ENCODE measurements at places on chromosomes 16 and 17.

GRCh38 chr16:2782583-2783351 is 4.6 kb downstream of the PRSS33 start:
- no peak for DNase-seq

DNA sequence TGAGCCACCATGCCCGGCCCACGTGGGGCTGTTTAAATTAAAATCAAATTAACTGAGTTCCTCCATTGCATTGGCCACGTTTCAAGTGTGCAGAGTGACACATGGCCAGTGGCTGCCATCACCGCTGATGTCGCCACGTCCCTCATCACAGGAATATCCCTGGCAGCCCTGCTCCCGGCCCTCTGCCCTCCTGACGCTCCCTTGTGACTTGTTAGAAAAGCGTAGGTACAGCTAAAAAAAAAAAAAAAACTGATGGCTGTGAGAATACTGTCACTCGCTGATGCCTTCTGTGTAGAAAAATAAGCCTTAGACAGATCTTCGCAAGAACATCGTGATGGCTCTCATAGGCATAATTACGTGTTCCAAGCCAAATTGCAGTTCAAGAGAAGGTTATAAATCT is 21.7 kb downstream of the CARHSP1 start:
- DNase-seq: no peak

DNA sequence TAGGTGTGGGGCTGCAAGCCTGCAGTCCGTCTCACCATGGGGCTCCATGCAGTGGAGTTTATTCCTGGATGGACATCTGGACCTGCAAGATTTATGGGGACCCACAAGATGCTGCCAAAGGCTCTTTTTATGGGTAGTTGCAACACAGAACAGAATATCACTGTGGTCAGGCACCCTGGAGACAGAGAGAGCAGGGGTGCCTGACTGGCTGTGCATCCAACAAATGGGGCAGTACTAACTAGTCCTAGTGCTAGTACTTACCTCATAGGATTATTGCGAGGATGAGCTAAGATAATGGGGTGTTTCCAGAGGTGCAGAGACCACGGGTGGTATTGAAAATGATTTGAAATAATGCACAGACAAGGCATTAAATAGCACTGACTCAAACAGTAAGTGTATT is 42.4 kb upstream of the MMP2 start:
- peak; percentile 16 for DNase-seq

DNA sequence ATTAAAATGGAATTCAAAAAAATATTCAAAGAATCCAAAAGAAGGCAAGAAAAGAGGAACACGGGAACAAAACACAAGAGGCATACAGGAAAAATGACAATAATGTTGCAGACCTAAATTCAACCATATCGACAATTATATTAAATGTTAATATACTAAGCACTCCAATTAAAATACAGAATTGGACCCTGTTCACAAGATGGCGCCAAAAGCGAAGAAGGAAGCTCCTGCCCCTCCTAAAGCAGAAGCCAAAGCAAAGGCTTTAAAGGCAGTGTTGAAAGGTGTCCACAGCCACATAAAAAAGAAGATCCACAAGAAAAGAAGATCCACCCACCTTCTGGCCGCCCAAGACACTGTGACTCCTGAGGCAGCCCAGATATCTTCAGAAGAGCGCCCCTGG is 6.3 kb upstream of the XAF1 start:
- DNase-seq: no peak

GRCh38 chr16:73050201-73051099 is 2.5 kb upstream of the ZFHX3 start:
- no peak for DNase-seq

GRCh38 chr16:20814784-20815183 is 8.5 kb downstream of the REXO5 start:
- no peak for DNase-seq

- DNase-seq: no peak
Measured at GRCh38 chr16:75087375-75087979, 29.1 kb downstream of the LDHD start.
